ENCODE measurements at places on chromosomes 2 and 18. TPM values are rescaled to one million over a fixed set of nuclear protein-coding genes. Genes with fewer than 3 reads are reported as not detected.

Gene SCN2A
- total RNA-seq, result 0.24 TPM

DNA sequence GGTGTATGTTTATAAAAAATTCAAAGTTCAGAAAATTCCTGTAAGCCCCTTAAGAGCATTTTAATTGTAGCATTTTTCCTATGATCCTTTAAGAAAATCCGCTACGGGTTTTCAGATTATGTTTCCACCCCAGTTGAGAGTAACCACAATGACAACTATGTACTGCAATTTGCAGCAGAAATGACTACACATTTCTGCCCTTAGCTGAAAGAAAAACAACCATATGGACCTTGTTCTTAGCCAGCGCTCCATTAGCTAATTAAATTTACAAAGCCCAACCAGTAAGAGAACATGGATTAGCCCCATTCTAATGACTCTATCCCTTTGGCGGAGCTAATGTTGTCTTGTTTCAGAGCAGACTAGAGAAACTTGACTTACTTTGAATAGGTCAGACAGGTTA is 247.6 kb downstream of the SLC8A1 start:
- no peak for DNase-seq

Gene YIPF4
- 32.4 TPM for total RNA-seq

- DNase-seq, result no peak
Observed at GRCh38 chr2:108354136-108354535, 23.6 kb upstream of the SULT1C4 start.

- no peak for DNase-seq
Observed at GRCh38 chr2:241592126-241592845, 33.7 kb downstream of the BOK start.

Gene APOB
- 0.09 TPM for total RNA-seq

- no peak for DNase-seq
Observed at GRCh38 chr2:72743481-72743880, 82.4 kb downstream of the EXOC6B start.

- no peak for DNase-seq
Observed at GRCh38 chr2:45315861-45316260, 295.2 kb downstream of the SRBD1 start.

DNA sequence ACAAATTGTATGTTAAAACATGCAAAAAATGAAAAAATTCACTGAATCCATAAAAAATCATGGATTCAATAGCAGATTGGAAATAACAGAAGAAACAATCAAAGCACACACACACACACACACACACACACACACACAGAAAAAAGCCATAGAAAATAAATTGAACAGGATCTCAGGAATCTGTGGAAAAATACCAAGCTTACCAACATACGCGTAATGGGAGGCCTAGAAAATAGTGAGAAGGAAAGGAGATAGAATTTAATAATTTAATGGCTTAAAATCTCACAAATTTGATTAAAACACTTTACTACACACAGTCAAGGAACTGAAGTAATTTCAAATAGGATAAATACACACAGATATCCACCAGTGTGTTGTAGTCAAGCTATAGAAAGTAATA is 1671.5 kb upstream of the PIK3C3 start:
- DNase-seq, result no peak

- DNase-seq, result no peak
Observed at GRCh38 chr2:68744366-68744912, 9.8 kb downstream of the ARHGAP25 start.

GRCh38 chr2:170298115-170298514 is 120.2 kb downstream of the MYO3B start:
- no peak for DNase-seq

- no peak for DNase-seq
Observed at GRCh38 chr18:7596147-7596546, 29.0 kb downstream of the PTPRM start.

DNA sequence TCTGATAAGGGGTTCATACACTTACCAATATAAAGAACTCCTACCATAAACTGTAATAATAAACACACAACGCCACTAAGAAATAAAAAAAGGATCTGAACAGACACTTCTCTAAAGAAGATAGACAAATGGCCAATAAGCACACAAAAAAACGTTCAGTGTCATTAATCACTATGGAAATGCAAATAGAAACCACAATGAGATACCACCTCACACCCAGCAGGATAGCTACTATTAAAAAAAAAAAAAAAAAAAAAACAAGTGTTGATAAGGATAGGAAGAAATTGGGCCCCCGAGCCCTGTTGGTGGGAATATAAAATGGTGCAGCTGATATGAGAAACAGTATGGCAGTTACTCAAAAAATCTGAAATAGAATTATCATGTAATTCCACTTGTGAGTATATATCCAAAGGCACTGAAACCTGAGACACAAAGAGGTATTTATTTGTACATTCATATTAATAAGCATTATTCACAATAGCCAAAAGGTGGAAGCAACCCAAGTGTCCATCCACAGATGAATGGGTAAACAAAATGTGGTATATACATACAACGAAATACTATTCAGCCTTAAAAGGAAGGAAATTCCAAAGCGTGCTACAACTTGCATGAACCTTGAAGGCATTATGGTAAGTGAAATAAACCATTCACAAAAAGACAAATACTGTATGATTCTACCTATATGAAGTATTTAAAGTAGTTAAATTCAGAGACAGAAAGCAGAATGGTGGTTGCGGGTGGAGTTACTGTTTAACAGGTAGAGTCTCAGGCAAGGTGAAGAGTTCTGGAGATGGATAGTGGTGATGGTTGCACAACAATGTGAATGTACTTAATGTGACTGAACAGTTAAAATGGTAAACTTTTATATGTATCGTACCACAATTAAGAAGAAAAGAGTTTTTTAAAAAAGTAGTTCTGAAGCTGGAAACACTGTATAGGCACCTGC is 17.9 kb downstream of the REV1 start:
- no peak for DNase-seq

GRCh38 chr2:231099918-231100317 is 24.9 kb downstream of the HTR2B start:
- DNase-seq, result no peak

GRCh38 chr2:216111122-216111521 is 2.0 kb downstream of the XRCC5 start:
- DNase-seq, result no peak

DNA sequence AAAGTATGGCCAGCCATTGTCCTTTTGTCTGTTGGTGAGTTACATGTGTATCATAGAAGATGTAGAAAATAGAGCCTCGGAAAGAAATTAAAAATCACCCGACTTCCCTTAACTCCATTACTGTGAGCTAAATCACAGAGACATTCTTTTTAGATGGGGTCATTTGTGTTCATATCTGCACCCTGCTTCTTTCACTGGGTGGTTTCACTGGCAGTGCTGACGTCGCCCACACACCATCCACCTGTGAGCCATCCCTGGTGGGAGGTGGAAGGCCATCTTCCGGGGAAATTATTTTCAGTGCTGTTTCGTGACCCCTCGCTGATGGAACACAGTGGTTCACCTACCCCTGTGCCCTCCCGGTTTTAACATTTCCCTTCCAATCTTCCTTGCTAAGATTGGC is 21.2 kb downstream of the SH3BP4 start:
- no peak for DNase-seq

DNA sequence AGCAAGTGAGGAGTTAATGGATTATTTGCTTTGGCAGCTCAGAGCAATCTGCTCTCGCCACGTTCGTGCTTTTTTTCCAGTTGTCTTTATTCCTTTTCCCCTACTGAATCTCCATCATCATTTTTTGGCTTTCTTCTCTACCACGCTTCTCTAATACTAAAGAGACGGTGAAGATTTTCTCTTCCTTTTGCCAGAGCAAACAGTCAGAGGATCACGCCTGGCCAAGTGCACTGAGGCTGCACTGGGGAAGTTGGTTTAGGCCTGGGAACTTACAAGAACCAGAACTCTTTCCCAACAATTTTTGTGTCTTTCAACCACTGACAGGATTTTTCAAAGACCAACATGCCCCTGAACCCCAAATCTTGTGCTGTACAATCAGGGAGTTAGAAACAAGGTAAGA is 172.3 kb downstream of the PID1 start:
- DNase-seq, result no peak

Gene GALR1
- total RNA-seq, result 0.05 TPM

DNA sequence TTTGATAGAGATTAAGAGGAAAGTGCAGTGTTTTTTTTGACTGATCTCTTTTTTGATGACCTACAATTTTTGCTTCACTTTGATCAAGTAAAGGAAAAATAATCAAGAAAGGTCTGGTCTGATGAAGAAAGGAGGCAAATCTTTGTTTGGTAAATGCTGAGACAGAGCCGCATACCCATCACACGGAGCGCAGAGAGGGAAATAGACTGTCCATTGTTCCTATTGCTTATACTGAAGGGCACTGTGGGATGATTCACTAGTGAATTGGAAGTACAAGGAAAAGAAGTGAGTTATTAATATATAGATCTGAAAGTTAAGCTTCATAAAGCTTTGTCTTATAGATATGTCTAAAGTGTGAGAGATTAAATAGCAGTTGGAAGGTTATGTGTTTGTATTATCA is 455.1 kb downstream of the PLCL1 start:
- no peak for DNase-seq

DNA sequence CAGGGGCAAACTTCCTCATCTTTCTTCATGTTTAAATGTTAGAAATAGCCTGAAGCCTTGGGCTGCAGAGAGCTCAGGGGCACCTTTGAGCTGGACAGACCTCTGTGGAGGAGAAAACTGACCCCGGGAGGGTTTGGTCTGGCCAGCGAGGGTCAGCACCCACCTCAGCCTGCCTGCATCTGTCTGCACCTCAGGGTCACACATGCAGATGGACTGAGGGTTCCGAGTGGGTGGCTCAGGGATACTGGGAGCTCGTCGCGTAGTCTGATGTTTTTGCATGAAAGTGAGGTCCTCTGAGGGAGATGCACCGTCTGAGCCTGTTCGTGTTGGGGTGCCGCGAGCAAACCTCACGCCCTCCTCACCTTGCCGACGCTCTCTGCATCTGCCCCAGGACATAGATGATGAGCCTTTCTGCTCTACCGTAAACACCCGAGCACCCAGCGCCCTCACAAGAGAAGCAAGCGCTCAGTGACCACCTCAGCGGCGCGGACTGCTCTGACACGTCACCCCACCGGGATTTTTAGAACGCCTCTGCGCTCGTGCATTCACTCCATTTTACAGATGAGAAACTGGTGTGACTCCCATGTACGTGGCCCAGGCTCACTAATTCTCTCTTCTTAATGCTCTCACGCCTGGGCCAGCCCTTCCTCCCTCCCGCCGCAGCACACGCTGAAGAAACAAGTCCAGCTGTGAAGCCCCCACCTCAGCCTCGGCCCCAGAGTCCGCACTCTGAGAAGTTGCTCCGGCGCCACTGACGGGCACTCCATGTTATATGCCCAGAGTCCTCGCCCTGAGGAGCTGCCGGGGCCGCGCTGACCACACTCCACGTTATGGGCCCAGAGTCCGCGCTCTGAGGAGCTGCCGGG is 9.5 kb downstream of the KCNG2 start:
- DNase-seq, result no peak

DNA sequence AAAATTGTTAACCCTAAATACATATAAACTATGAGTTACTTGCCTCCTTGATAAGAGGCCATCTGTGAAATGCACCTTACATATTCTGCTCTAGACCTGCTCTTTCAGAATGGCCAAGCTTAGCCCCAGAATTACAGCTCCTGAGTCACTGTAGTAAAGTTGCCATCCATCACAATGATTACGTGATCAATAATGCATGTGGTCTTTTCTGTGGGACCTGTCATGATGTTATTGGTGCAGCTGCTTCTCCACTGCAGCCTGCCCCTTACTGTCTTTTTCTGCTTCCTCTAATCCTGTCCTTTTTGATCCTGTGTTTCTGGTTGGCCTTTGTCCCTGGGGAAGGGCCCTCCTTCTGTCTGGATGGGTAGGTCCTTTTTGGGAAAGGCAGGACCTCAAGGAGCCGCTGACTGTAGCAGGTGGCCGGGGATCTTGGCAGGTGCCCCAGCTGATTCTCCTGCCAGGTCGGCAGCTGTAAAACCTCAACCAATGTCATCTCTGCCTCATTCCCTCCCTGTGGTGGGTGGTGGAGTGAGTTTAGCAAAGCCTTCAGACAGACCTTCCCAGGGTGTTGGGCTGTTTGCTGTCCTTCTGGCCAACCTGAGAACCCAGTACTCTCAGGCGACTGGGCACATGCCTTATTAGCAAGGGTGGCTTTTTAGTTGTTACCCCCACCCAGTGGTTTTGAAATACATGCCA is 126.2 kb upstream of the EML6 start:
- no peak for DNase-seq

- DNase-seq, result no peak
Observed at GRCh38 chr2:215149894-215150293, 11.5 kb upstream of the ABCA12 start.

DNA sequence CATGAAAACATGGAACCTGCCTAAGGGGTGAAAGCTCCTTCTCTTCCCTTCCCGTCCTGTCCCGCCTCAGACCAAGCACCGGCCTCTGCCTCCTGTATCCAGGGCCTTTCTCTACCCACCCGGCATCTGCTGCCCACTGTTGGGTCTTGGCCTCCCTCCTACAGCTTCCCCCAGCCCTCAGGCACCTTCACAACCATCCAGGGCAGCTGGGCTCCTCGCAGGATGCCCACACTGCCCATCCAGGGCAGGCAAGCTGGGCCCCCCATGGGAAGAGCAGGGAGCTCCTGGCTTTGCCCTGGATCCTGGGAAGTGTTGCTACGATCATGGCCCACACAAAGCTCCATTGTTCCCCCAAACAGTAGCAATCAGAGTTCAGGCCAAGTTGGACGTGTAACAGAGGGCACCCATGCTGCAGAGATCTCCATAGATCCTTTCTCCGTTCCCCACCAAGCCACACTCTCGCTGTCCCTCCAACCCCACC is 206.6 kb downstream of the NDUFA10 start:
- no peak for DNase-seq

DNA sequence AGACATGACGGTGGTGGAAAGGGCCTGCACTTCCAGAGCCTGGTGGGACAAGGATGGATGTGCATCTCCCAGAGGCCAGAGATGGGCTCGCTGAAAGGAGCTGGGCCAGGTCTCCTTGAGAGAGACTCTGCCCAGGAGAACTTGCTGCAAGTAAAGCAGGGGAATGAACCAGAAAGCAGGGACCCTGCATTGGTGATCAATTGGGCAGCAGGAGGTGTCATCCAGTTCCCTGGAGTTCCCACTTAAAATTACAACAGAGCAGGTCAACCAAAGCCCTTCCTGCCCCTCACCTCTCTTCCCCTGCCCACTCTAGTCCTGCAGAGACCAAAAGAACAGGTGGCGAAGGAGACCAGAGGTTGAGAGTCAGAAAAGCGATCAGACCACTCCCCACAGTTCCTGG is 69.7 kb upstream of the CAB39 start:
- no peak for DNase-seq

Gene SUCLG1
- 74.1 TPM for total RNA-seq

All from thymus (tissue), 14 donors.